ENCODE measurements at places on chromosomes 1 and 21. TPM values are rescaled to one million over a fixed set of nuclear protein-coding genes. Genes with fewer than 3 reads are reported as not detected.
A peak's percentile ranks its signal among the peaks of the same experiment; 100 is the strongest.

Gene SPRR3
- 0.27 TPM for total RNA-seq

Gene DNALI1
- 43.0 TPM for total RNA-seq

Gene ICOSLG
- total RNA-seq, result 7.2 TPM

DNA sequence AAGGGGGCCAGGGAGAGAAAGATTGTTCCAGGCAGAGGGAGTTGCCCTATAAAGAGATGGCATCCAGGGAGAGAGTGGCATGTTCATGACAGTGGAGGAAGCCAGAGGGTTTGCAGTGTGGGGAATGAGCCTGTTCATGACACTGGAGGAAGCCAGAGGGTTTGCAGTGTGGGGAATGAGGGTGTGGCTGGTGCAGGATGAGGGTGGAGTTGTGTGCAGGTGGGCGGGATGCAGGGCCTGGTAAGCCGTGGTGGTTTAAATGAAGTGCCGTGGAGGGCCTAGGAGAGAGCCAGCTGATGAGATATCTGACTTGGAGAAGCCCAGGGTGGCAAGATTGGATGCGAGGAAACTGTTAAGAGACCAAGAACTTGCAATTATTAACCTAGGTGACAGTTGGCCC is 131.8 kb downstream of the CAMTA1 start:
- DNase-seq, result no peak

DNA sequence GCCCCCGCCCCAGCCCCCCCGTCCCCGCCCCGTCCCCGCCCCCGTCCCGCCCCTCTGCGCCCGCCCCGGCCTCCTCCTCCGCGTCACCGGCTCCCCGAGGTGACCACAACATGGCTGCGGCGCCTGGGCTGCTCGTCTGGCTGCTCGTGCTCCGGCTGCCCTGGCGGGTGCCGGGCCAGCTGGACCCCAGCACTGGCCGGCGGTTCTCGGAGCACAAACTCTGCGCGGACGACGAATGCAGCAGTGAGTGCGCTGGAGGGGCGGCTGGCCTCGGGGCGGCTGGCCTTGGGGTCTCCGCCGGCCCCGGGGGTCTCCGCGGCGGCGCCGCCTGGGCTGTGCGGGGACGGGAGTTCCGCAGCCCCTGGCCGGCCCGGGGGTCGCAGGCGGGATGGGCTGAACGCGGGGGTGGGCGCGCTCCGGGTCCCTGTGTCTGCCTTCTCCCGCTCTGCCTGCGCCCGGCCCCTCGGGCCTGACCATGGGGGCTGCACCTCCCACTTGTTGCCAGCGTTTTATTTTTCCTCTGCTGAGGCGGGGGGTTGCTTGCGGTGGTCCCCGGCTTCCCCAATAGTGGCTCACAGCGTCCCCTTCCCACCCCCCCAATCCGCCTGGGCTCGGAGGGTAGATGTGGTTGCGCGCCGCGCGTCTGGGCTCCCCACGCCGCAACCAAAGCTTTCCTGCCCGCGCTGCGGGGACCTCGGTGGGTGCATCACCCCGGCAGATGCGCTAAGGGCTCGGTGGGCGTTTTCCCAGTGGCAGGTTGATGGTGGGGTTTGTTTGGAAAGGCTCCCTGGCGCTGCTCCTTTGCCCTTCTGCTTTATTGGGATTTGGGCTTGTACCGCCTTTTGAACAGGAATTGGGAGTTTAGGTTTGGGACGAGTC is at the start of gene MIA3:
Gene MIA3, plus strand, starts transcription at position 97 of the 879 bp plus-strand sequence. Its CDS starts 14 bp downstream, at position 111.
- no peak for DNase-seq

GRCh38 chr1:44775930-44776729 is 790 bp downstream of the RPS8 start:
- no peak for DNase-seq

GRCh38 chr21:45850181-45850580 is 131.4 kb upstream of the COL6A1 start:
- peak; percentile 12 for DNase-seq

GRCh38 chr21:33802481-33802880 is 113.1 kb downstream of the ATP5PO start:
- no peak for DNase-seq

GRCh38 chr1:176843352-176844297 is 320.9 kb downstream of the ASTN1 start:
- DNase-seq, result peak; percentile 67

GRCh38 chr1:58986996-58987767 is 203.3 kb upstream of the JUN start:
- peak; percentile 60 for DNase-seq

DNA sequence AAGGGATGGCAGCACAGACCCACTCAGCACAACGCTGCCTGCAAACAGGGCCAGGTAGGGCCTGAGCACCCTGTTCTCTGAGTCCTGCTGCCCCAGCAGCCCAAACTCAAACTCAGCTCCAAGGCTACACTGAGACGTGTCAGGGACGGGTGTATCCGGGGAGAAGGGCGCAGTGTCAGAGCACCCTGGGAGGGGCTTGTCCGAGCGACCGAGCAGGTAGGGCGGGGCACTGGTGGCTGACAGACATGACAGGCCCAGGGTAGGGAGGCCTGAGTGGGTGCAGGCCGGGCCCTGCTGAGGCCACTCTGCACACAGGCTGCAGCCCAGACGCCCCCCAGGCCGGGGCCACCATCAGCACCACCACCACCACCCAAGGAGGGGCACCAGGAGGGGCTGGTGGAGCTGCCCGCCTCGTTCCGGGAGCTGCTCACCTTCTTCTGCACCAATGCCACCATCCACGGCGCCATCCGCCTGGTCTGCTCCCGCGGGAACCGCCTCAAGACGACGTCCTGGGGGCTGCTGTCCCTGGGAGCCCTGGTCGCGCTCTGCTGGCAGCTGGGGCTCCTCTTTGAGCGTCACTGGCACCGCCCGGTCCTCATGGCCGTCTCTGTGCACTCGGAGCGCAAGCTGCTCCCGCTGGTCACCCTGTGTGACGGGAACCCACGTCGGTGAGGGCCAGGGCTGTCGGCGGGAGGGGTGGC is 5.5 kb downstream of the SCNN1D start:
- DNase-seq, result peak; percentile 53

DNA sequence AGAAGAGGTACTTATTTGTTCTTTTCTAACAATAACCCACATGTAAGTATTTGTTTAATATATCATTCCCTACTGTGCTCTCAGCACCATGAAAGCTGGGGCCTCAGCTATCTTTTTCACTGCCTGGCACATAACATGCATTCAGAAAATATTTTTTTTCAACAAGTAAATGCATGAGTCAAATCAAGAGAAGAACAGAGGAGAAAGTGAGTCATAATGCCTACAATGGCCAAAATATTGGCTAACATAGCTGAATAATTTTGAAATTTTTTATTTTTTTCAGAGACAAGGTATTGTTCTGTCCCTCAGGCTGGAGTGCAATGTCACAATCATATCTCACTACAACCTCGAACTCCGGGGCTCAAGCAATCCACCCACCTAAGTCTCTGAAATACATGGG is 252.2 kb upstream of the ADAMTS5 start:
- no peak for DNase-seq
